ENCODE measurements at places on chromosomes 2 and 18.

- no peak for DNase-seq
These were observed 12.2 kb upstream of the ARL5A start for GRCh38 chr2:151840216-151841046.

DNA sequence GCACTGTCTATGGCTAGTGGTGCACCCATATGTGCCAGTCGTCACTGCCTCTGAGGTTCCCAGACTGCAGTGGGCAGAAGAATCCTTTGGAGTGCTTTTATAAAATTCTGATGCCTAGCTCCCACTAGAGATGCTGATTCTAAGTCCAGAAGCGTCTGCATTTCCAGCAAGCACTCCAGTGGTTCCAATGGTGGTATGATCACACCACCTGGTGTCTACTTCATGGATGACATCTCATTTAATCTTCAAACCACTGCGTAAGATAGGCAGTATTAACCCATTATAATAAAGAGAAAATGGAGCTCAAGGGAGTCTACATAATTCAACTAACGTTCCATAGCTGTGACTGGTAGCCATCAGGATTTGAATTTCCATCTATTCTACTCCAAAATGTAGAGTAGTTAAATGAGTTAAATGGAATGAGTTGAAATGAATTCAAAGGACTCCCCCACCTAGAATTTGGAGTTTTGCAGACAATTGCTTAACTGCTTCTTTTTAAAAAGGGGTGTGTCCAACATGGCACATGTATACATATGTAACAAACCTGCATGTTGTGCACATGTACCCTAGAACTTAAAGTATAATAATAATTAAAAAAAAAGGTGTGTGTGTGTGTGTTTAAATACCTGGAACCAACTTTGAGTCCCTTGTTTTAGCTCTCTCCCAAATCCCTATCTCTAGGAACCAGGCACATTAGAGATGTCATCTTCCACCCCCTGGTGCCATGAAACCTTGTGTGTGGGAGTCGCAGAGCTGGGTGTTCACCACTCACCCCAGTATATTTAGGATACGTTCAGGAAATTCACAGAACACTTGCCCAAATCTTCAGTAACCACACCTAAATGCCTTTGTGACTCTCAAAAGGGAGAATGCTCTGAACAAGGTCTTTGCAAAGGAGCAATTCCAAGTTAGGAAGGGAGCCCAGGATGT is 14.1 kb downstream of the LAMA3 start:
- DNase-seq, result peak; percentile 77

GRCh38 chr2:30628341-30628740 is 178.9 kb downstream of the CAPN13 start:
- no peak for DNase-seq

- DNase-seq, result no peak
These were observed 6.2 kb downstream of the IMPA2 start for GRCh38 chr18:11987527-11987926.

DNA sequence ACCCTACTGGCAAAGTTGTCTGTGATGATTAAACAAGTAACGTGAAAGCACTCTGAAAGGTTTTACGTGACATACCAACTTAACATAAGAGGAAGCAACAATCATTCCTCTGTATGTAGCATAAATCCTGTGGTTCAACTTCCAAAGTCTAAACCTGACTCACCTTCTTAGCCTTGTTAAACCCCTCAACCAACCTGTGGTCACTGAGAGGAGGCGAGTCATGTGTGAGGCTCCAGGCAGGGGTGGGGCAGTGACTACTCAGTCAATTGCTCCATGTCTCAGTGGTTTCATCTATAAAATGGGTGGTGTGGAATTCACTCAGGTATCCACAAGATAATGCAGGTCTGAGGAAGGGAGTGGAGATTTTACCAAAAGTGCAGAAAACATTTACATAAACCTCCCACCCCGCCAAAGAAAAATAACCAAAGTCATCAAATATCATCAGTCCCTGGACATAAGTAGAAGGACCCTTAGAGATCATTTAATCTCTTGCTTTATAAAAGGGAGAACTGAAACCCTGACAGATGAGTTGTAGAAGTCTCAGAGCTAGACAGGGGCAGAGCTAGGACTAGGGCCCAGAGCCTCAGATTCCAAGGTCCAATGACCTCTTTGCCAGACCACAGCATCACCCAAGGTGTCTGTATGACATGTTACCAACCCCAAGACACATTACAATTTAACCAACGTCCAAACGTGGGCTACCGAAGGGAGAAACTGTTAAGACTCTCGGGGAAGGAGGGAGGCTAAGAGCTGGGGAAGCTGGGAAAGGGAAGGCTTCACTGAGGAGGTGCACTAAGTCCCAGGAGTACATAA is 3.7 kb upstream of the PCBP1 start:
- no peak for DNase-seq

DNA sequence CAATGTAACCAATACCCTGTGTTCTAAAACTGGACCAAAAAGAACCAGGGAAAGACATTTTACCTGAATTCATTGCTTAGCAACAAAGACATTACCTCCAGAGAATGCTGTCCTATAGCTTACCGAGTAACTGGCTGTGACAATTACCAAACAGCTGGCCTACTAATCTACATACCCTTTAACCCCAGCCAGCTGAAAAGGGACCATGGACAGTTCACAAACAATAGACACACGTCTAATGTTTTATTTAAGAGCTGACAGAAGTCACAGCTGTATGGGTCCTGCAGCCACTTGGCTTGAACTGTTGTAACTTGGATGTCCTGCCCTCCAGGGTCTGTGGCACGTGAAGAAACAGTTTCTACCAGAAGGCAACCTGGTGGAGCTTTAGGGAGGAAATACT is 130.1 kb upstream of the EFEMP1 start:
- DNase-seq, result no peak

DNA sequence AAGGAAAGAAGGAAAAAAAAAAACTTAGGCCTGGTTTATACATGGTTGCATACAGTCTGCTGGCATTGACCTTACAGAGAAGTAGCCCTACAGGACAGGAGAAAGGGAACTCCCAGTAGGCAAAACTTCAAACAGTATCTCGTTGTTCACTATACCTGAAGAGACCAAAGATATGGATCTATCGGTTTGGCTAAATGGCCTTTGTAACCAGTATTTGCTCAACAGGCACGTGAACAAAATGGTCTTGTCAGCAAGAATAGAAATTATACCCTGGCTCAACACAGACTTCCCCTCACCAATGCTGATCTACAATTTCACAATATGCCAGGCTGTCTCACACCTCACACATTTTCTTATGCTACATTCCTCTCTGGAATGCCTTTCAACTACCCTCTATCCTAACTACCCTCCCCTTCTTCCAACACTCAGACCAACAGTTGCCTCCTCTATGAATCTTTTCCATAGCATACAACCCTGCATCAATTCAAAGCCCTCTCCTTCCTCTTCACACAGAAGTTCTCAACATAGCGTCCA is 13.7 kb downstream of the HYCC2 start:
- DNase-seq, result no peak

GRCh38 chr18:23504720-23505119 is 1.4 kb downstream of the RMC1 start:
- no peak for DNase-seq

DNA sequence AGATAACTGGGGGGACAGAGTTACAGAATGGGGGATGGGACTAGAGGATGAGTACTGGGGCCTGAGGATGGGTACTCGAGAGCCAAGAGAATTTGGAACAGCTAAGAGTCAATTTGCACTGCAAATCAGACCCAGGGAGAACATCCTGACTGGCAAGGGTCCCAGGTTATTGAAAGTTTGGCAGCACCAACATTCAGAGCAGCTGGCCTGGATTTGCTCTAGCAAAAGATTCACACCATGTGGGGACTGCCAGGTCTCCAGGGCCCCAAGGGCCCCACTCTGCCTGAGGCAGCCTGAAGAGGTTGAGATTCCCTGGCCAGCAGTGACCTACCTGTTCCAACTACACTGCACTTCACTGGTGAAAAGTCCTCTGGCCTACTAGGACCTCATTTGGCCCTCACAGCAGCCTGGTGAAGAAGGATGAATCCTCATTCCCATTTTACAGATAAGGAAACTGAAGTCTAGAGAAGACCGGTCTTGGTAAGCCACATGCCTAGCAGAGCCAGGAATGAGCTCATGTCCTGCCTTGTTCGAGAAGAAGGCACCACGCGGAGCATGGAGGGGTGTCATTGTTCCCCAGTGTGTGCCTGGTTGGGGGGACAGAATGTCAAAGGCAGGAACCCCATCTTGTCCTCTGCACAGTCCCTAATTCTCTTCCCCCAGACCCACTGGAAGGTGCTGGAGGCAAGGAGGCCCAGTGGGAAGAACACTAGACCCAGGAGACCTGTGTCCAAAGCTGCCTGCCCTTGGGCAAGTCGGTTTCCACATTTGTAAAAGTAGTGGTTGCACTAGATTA is 258.6 kb downstream of the TNS1 start:
- no peak for DNase-seq

GRCh38 chr2:190592831-190593230 is 56.1 kb upstream of the NAB1 start:
- DNase-seq, result no peak

DNA sequence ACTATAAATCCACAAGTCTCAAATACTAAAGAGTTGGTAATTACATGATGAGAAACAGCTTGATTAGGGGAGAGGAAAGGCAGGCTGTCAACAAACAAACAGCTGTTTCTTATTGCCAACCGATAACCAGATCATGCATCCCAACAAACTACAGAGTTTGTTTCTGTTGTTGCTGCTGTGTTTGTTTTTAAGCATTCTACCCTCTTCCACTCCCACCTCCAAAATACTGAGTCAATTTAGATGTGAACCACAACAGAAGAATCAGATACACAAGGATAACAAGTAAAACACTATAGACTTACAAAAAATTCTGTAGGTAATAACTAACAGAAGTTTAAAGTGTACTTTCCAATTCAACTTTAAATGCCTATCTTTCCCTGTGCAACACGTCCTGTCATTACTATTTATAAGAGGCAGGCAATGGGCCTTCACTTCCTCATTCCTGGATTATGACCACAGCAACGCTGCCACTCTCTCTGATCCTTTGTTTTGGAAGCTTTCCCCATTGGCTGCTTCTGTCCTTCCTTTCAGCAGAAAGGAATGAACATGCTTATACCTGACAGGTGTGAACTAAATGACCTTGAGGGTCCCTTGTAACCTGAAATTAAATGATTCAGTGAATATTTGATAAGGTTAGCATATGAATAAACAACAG is 152.0 kb downstream of the SRBD1 start:
- DNase-seq, result peak; percentile 51
